Spleen (tissue), 13 donors: ENCODE measurements at places on chromosomes 11 and 22. TPM values are rescaled to one million over a fixed set of nuclear protein-coding genes. Genes with fewer than 3 reads are reported as not detected.

SCGB2A2 gene
- polyA plus RNA-seq = not detected

- DNase-seq = no peak
Observed at GRCh38 chr11:37370817-37371216, 772.8 kb upstream of the RAG2 start.

DNA sequence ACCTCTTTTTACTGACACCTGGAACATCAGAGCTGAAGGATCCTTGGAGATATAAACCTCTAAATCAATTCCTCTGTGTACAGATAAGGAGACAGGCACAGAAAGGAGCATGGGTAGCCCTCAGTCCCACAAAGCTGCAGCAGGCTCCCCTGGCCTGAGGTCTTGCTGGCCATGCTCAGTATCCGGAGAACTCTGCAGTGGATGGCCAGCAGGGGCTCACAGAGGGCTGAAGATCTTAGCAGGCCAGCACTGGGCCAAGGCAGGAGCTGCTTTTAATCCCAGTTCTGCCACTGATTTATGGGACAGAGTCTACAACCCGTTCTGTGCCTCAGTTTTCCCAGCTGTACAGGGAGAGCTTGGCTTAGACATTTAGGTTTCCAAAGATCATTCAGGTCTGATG lies 52.6 kb upstream of the LRRC32 start:
- DNase-seq = no peak

GRCh38 chr11:12224537-12224893 lies 114.1 kb downstream of the MICAL2 start:
- peak; percentile 96 for DNase-seq

GRCh38 chr11:83671289-83671688 lies 385.1 kb upstream of the CCDC90B start:
- no peak for DNase-seq

DNA sequence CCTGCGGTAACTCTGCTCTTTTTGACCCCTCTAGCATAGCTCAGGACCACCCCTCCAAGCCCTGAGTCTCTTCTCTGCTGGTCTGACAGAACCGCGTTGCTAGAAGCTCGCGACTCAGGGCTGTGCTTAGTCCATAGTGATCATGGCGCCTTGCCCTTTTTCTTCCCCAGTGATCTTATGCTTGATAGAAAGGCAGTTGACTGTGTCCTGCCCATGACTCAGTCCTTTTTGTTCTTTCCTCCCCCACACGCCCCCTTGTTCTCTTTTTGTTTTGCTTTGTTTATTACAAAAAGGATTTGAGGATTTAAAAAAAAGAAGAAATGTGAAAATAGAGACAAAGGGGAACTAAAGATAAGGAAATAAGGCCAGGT lies 17.5 kb downstream of the IL17RA start:
- DNase-seq = no peak
